ENCODE measurements at places on chromosomes 13 and 19. TPM values are rescaled to one million over a fixed set of nuclear protein-coding genes. Genes with fewer than 3 reads are reported as not detected.

DNA sequence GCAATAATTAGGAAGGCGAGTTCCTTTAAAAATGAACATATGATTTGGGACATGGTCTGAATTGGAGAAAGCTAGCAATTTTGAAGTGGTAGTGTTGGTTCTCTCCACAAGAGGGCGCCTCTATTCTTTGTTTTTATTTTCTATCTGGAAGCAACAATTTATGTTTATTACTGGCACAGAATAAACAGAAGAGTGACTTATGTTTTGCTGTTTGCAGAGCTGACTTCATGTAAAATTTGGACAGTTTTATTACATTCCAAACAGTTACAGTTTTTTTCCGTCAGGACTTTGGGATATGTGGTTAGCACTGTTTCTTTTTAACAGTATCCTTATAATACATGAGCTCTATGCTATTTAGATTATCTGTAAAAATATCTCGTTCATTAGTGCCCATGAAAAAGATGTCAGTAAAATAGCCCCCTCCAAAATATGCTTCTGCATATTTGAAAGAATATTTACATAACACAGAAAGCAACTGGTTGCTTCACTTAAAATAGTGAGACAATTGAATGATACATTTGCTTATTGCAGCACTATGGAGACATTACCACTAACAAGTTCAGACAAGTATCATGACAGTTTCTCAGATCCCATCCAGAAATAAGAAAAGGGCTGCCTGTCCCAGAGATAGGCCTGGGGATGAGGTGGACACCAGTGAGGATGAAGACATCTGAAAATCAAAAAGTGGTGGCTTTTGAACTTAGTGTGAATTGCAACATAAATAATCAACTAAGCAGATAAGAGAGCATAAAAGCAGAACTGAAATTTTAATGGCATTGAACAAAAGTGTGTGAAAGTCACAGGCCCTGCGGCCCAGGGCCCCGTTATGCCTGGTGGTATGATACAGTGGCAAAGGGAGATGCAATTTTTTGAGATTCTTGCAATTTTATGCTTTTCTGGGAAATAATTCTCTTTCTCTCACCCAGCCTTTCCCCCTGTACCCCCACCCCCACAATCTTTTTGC, 32.3 kb upstream of the FGF9 start:
- H3K27ac ChIP-seq: no peak overlapping the region
- no peak overlapping the region for H3K4me3 ChIP-seq
- no peak for DNase-seq

DNA sequence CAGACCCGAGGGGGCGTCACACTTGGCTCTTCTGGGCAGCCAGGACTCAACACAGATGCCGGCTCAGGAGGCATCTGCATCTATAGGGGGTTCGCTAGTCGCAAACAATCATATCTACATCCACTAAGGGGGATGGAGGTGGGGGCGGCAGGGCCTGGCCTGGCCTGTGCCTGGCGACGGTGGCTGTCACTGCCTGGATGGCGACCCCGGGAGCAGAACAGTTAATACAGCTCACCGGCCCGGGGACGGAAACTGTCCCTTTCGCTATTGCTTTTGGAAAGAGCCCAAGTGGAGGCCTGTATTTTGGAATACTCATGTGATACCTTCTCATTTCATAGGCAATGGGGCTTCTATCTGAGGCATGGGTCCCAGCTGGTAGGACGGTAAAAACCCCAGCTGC, 17.7 kb downstream of the SGTA start:
- H3K36me3 ChIP-seq: peaks cover 6% of the 10 kb centered on the region
- no peaks in the 10 kb centered on the region for H3K27me3 ChIP-seq
- H3K4me1 ChIP-seq: no peaks in the 10 kb centered on the region
- H3K4me3 ChIP-seq: no peak overlapping the region
- no peak for DNase-seq
- no peak overlapping the region for H3K27ac ChIP-seq

GRCh38 chr13:28560612-28561011, 65.7 kb upstream of the FLT1 start:
- H3K27me3 ChIP-seq: peaks cover 9% of the 10 kb centered on the region
- H3K4me1 ChIP-seq: no peaks in the 10 kb centered on the region
- no peak overlapping the region for H3K27ac ChIP-seq
- DNase-seq: no peak

DNA sequence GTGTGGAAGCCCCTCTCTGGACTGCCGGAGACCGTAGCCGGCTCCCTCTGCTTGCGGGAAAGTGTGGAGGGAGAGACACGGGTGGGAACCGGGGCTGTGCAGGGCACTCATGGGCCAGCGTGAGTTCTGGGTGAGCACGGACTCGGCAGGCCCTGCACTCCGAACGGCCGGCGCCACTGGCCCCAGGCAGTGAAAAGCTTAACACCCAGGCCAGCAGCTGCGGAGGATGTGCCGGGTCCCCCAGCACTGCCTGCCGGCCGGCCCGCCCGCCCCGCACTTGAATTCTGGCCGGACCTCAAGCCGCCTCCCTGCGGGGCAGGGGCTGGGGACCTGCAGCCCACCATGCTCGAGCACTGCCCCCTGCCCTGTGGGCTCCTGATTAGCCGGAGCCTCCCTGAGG, 147.0 kb downstream of the FGF9 start:
- H3K27me3 ChIP-seq: no peaks in the 10 kb centered on the region
- H3K4me3 ChIP-seq: no peak overlapping the region
- H3K27ac ChIP-seq: no peak overlapping the region
- H3K36me3 ChIP-seq: no peaks in the 10 kb centered on the region
- no peaks in the 10 kb centered on the region for H3K4me1 ChIP-seq

DNA sequence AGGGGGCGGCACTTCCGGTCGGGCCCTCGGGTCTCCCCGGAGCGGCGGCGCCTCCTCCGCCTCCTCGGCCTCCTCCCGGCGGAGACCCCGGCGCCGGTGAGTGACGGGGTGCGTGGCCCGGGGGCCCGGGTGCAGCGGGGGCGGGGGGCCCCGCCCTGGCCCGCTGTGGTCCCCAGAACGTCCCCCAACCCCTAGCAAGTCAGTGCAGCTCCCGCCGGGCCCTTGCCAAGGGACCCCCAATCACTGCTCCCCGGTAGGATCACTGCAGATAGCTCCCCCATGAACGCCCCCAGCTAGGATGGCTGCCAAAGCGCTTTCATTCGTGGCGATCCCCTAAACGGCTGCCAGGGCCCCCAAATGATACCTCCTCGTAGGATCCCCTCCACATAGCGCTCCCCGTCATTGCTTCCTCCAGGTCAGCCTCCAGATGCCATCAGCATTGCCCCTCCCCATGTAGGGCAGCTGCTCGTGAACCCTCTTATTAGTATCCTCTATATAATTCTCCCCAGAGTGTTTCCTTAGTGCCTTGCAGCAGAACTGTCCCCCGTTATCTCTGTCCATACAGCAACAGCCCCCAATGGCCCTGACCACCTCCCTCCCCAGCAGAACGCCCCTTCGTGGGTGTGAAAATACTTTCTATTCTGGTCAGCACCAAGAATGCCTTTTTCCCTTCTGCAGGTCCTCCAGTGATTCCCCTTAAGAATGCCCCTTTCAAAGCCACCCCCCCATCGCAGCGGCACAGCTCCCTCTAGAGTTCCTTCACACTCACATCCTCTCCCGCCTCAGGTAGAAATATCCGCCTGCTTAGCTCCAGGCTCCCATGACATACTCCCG, at the start of gene ZNF865:
TSS of gene ZNF865 (plus strand) at position 11 of the 834 bp plus-strand sequence. CDS start 7,972 bp downstream, outside the sequence.
- H3K27me3 ChIP-seq: no peaks in the 10 kb centered on the region
- H3K36me3 ChIP-seq: peaks cover 25% of the 10 kb centered on the region
- H3K4me3 ChIP-seq: peak within 1 kb of the TSS; percentile 92
- peak; percentile 83 for DNase-seq

DNA sequence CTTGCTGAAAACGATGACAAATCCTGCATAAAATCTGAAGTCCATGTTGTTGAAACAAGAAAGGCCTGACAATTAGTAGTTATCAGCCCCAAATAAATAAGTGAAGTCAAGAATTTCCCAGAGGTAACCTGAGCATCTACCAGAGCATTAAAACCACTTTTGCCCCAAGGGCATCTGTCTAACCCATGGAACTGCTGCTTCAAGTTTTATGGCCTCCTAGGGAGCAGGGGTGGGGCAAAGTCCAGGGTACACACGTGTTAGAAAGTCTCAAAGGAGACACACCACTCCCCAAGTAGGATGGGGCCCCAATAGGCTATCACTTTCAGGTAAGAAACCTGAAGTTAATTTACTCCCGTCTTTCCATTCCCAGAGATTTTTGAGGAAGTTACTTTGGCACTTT, 81.1 kb downstream of the CACNA1A start:
- H3K27me3 ChIP-seq: peaks cover 3% of the 10 kb centered on the region
- no peak overlapping the region for H3K27ac ChIP-seq
- H3K4me3 ChIP-seq: no peak overlapping the region
- no peaks in the 10 kb centered on the region for H3K4me1 ChIP-seq
- no peak for DNase-seq

GRCh38 chr13:110646442-110647364, 31.4 kb downstream of the NAXD start:
- no peaks in the 10 kb centered on the region for H3K27me3 ChIP-seq
- no peak for DNase-seq
- H3K27ac ChIP-seq: no peak overlapping the region
- peaks cover 3% of the 10 kb centered on the region for H3K36me3 ChIP-seq
- peaks cover 11% of the 10 kb centered on the region for H3K4me1 ChIP-seq
- no peak overlapping the region for H3K4me3 ChIP-seq

DNA sequence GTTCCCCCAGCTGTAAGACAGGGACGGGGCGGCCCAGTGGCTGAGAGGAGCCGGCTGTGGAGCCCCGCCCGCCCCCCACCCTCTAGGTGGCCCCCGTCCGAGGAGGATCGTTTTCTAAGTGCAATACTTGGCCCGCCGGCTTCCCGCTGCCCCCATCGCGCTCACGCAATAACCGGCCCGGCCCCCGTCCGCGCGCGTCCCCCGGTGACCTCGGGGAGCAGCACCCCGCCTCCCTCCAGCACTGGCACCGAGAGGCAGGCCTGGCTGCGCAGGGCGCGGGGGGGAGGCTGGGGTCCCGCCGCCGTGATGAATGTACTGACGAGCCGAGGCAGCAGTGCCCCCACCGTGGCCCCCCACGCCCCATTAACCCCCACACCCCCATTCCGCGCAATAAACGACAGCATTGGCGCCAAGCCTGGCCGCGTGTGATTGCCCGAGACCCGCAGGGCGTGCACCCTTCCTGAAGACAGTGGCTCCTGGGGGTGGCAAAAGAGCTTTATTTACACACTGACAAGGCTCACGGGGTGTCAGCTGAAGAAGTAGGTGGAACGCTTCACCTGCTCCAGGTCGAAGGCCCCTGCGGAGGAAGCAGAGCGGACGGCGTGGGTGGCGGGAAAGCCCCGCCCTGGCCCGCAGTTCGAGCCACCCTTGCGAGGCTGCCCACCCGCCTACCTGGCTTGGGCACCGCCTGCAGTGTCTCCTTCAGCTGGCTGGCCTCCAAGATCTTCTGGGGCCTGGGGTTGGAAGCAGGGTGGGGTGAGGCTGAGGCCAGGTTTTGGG, 16.4 kb downstream of the POLRMT start:
- peaks cover 16% of the 10 kb centered on the region for H3K36me3 ChIP-seq
- peaks cover 2% of the 10 kb centered on the region for H3K27me3 ChIP-seq
- peaks cover 7% of the 10 kb centered on the region for H3K4me1 ChIP-seq
- no peak for DNase-seq
- no peak overlapping the region for H3K4me3 ChIP-seq
- H3K27ac ChIP-seq: no peak overlapping the region

GRCh38 chr19:37778613-37779126, 716 bp downstream of the ZNF573 start:
- no peak for DNase-seq
- H3K4me3 ChIP-seq: peak overlapping the region; percentile 89
- H3K27ac ChIP-seq: peak overlapping the region; percentile 90
- no peaks in the 10 kb centered on the region for H3K27me3 ChIP-seq

- no peak overlapping the region for H3K4me3 ChIP-seq
- DNase-seq: no peak
- no peak overlapping the region for H3K27ac ChIP-seq
- H3K27me3 ChIP-seq: no peaks in the 10 kb centered on the region
Measured at GRCh38 chr13:41145136-41145908, 12.7 kb upstream of the KBTBD6 start.

- H3K27me3 ChIP-seq: no peaks in the 10 kb centered on the region
- H3K36me3 ChIP-seq: no peaks in the 10 kb centered on the region
- no peak overlapping the region for H3K4me3 ChIP-seq
- H3K27ac ChIP-seq: no peak overlapping the region
Measured at GRCh38 chr13:75181906-75182305, 300.1 kb downstream of the TBC1D4 start.

- no peak for DNase-seq
- no peak overlapping the region for H3K4me3 ChIP-seq
- no peaks in the 10 kb centered on the region for H3K4me1 ChIP-seq
- H3K36me3 ChIP-seq: no peaks in the 10 kb centered on the region
- no peaks in the 10 kb centered on the region for H3K27me3 ChIP-seq
Measured at GRCh38 chr13:53759016-53759415, 730.4 kb downstream of the OLFM4 start.

DNA sequence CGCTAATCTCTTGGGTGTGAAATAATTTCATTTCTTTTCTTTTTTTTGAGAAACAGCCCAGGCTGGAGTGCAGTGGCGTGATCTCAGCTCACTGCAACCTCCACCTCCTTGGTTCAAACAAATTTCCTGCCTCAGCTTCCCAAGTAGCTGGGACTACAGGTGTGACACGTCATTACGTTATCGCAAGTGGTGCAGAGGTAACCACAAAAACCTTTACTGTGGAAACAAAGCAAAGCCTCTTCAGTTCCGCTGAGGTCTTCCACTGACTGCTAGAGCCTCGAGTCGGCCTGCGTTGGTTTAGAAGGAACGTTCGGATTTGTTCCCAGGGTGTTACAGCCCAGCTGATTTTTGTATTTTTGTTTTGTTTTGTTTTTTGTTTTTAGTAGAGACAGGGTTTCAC, 2.0 kb upstream of the ZNF784 start:
- peak; percentile 89 for DNase-seq
- peaks cover 3% of the 10 kb centered on the region for H3K36me3 ChIP-seq
- H3K4me3 ChIP-seq: peak overlapping the region; percentile 51
- H3K4me1 ChIP-seq: peaks cover 40% of the 10 kb centered on the region

GRCh38 chr19:42140125-42140754, 8.0 kb upstream of the POU2F2 start:
- peak; percentile 66 for DNase-seq
- H3K27ac ChIP-seq: no peak overlapping the region
- no peaks in the 10 kb centered on the region for H3K36me3 ChIP-seq

DNA sequence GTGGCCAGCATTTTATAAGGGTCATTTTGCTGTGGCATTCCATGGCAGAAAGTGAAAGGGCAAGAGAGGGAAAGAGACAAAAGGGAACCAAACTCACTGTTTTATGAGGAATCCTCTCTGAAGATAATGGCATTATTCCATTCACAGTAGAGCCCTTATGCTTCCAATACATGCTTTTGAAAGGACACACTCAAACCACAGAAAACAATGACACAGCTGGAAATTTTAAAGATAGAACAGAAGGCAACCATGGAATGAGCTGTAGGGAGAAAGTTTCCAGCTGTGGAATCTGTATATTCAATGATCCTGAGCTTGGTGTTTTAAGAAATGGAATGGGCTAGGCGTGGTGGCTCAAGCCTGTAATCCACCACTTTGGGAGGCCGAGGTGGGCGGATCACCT, 677.4 kb downstream of the SLITRK1 start:
- no peak overlapping the region for H3K4me3 ChIP-seq
- no peaks in the 10 kb centered on the region for H3K27me3 ChIP-seq
- H3K4me1 ChIP-seq: no peaks in the 10 kb centered on the region
- H3K27ac ChIP-seq: no peak overlapping the region
- H3K36me3 ChIP-seq: peaks cover 1% of the 10 kb centered on the region
- no peak for DNase-seq

GRCh38 chr13:108315991-108316390, 46.5 kb downstream of the TNFSF13B start:
- no peak overlapping the region for H3K4me3 ChIP-seq
- no peak for DNase-seq
- H3K36me3 ChIP-seq: peaks cover 1% of the 10 kb centered on the region
- no peaks in the 10 kb centered on the region for H3K27me3 ChIP-seq
- no peak overlapping the region for H3K27ac ChIP-seq

Gene IGLON5
- 0.18 TPM for total RNA-seq

Gene MEGF8
- total RNA-seq: 6.5 TPM

Gene ZNF429
- total RNA-seq: 6.7 TPM

Gene TLE2
- 0.47 TPM for total RNA-seq

Gene ZNF665
- total RNA-seq: 6.0 TPM

Gene SEMA6B
- total RNA-seq: not detected

Data from activated CD8-positive, alpha-beta memory T cell treated with anti-CD3 and anti-CD28 coated beads, Interleukin-2, amount 10 ng/mL, durations not matched to agents 7 days and 5 days (primary cell).